ENCODE measurements at places on chromosomes 12 and 14.

- no peak for DNase-seq
These were observed 17.5 kb downstream of the BCL11B start for GRCh38 chr14:99254328-99255009.

GRCh38 chr12:123160801-123161487, 10.1 kb upstream of the PITPNM2 start:
- DNase-seq, result no peak

DNA sequence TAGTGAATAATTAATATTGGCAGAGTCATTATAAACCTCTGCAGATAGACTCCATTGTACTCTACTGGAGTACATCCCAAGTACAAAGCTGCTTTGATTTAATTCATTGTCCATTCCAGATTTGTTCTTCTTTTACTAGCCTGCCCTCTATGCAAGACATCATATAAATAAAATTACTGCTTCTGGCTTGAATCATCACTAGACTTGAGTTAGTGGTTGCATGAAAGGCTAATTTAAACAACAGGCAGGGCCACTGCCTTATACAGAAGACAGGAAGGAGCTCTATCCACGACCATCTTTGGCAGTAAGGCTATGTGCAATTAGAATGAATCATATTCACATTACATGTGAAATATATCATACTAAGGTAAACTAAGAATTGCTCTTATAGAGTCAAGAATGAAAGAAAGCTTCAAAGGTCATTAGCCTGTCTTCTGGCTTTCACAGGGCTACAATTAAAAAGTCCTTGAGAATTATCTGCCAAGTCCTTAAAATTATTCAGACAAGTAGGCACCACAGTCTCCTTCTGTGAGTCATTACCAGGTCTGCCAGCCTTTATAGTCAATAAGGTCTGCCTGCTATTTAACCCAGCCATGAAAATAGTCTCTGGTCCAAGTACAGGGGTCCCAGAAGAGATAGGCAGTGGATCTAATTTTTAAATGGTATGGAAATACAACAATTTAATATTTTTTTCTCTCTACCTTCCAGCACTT, 631.8 kb downstream of the TMTC2 start:
- DNase-seq, result no peak

DNA sequence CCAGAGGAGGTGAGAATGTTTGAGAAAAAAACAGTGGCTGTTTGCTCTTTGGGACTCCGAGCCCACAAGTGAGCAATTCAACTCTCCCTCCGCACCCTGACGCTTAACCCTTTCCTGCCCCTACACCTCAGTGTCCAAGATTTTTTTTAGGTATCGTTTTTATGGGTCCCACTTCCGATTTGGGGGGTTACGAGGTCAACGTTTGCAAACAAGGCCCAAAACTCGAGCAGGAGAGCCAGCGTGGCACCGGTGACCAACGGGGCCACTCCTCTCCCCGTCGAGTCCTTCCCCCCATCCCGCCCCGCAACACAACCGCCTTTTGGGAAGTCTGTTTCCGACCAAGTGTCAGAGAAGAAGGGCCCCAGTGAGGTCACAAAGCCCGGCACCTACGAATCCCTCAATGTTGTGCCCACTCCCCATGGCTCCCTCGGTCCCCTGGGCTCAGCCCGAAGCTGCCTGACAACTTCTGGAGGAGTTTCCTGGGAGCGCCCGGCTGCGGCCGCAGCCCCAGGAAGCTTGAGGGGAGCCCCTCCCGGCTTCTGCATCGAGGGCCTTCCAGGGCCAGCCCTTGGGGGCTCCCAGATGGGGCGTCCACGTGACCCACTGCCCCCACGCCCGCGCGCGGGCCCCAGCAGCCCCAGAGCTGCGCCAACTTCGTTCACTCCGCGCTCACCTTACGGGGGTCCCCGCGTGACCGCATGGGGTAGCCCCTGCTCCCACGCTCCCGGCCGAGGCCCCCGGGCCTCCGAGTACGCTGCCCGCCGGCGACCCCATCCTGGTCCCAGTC, 1.2 kb downstream of the CDK2AP1 start:
- DNase-seq, result no peak

DNA sequence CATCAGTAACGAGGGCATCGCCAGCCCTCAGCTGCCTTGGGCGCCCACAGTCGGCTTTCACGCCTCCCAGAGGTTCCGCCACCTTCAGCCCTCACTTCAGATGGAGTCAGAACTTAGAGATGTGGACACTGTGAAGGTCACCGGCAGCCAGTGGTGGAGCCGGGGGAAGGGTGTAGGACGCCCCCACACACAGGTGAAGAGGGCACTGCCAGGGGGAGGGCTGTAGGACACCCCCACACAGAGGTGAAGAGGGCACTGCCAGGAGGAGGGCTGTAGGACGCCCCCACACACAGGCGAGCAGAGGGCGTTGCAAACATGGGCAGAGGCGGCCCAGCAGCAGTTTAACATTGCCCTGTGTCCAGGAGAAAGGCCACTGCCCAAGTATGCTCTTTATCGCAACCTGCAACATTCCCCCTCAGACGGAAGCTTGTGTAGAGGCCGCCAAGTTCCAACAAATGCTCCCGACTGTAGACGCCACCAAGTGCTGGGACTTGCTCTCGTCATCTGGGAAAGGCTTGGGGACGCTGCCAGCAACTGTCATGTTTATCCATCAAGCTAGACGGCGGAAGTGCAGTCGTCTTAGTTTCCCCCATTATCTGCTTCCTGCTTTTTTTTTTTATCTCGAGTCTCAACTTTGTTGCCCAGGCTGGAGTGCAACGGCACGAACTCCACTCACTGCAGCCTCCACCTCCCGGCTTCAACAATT, 4.9 kb upstream of the ANKLE2 start:
- DNase-seq, result no peak

Data from cortex of kidney (tissue), 1 donor.